ENCODE measurements at places on chromosomes 4 and X.

DNA sequence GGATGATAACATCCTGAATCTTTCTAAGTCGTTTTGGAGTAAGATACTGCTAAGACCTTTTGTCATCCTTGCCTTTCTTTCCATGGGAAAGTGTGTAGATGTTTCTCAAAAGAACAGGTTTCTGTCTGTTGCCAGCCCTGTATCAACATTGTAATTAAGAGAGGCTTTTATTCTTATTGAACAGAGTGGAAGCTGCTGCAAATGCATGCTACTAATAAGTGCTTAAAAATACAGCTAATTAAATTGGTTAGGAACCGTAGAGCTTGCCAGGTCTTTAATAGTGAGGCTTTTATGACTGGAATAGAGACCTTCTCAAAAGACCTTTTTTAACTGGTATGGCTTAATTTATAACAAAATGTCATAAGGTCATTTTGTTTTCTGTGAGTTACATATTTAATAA is 34.4 kb downstream of the INTU start:
- DNase-seq = no peak

- no peak for DNase-seq
Measured at GRCh38 chrX:136041254-136041812, 56.1 kb downstream of the SLC9A6 start.

DNA sequence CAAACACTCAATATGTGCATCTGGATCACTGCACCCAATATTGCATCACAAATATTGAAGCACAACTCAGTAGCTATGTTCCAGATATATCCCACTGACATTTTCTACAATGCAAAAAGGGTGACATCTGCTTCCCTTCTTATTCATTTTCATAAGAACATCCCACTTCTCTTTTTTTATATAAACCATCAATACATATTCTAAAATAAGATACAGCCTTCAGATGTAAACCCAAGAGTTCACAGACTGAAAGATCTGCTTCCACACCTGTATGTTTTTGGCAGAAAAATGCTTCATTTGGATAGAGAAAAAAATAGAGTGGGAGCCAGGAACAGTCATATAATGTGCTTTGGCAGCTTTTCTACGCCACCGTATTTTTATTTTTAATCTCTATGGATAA is 815.6 kb upstream of the ADGRL3 start:
- DNase-seq = no peak

GRCh38 chrX:45557387-45557786 is 356.7 kb upstream of the DIPK2B start:
- DNase-seq = no peak

DNA sequence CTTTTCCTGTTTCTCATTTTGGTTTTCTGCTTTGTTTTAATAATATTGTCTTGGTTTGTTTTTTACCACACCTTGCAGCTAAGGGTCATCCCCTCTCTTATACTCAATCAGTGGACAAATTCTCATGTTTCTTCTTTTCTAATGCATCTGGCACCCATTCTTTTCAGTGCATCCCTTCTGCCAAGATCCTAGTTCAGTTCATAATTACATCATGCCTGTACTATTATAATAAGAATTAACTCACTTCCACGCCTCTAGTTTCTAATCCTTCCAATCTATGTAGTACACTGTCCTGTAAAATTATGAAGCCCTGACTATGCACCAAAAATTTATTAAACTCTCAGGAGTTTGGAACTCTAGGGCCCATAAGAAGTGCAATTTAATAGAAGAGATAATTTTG is 126.1 kb downstream of the FAT4 start:
- no peak for DNase-seq

- DNase-seq = no peak
Measured at GRCh38 chr4:162874748-162875147, 291.9 kb downstream of the NAF1 start.

DNA sequence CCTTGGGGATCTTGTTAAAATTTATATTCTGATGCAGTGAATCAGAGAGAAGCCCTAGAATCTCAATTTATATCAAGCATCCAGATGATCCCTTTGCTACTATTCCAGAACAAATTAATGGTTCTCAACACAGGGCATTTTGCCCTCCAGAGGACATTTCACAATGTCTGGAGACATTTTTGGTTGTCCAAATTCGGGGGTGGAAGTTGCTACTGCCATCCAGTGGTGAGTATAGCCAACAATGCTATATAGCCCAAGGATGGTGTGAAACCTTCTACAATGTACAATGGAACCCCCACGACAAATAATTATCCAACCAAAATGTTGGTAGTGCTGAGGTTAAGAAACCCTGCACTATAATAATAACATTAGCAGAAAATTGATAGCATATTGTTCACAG is 2440.0 kb downstream of the PCDH7 start:
- DNase-seq = no peak

- no peak for DNase-seq
Measured at GRCh38 chrX:51404445-51404844, 71.8 kb downstream of the NUDT10 start.

DNA sequence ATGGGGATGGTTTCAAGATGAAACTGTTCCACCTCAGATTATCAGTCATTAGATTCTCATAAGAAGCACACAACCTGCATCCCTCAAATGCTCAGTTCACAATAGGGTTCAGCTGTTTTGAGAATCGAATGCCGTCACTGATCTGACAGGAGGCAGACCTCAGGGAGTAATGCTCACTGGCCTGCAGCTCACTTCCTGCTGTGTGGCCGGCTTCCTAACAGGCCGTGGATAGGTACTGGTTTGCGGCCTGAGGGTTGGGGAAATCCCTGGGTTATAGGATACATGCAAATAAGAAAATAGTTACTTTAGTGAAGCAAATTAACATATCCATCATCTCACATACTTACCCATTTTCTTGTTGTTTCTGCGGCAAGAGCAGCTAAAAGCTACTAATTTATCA is 160.4 kb downstream of the MAD2L1 start:
- DNase-seq = no peak

- peak; percentile 0 for DNase-seq
Measured at GRCh38 chr4:53929955-53930798, 134.2 kb downstream of the CHIC2 start.

GRCh38 chr4:7310451-7310850 is 118.1 kb downstream of the SORCS2 start:
- no peak for DNase-seq

DNA sequence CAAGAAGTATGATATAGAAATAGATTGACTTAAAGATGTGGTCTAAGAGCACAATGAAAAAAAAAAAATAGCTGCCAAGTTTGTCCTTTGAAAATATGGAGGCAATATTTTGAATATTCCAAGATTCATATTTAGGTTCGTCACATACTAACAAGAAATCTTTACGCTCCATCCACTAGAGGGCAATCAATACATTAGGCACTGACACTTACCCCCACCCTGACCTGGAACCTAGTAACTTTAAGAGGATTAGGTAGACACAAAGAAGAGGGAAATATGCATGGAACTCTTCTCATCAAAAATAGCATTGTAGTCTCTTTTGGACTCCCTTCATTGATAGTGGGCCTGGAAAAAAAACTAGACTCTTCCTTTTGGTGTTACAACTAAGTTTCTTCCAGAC is 1108.1 kb downstream of the PCDH19 start:
- DNase-seq = no peak

- no peak for DNase-seq
Measured at GRCh38 chr4:156255230-156256007, 301.8 kb upstream of the CTSO start.

DNA sequence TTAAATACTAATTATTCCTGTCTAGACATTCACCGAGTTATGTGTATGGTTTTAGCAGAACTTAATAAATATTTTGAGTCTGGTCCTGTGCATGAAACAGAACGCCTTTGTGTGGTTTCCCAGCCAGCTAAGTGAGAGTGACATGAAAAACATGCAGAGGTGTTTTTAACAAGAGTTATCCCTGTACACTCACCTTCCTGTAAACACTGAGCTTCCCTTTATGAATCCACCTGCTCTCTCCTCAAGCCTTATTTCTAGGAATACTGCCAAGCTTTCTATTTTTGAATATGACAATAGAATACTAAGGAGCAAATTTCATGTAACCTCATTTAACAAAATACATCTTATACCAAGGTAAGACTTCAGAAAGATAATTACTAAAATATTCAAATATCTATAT is 270.3 kb upstream of the CTSO start:
- no peak for DNase-seq

DNA sequence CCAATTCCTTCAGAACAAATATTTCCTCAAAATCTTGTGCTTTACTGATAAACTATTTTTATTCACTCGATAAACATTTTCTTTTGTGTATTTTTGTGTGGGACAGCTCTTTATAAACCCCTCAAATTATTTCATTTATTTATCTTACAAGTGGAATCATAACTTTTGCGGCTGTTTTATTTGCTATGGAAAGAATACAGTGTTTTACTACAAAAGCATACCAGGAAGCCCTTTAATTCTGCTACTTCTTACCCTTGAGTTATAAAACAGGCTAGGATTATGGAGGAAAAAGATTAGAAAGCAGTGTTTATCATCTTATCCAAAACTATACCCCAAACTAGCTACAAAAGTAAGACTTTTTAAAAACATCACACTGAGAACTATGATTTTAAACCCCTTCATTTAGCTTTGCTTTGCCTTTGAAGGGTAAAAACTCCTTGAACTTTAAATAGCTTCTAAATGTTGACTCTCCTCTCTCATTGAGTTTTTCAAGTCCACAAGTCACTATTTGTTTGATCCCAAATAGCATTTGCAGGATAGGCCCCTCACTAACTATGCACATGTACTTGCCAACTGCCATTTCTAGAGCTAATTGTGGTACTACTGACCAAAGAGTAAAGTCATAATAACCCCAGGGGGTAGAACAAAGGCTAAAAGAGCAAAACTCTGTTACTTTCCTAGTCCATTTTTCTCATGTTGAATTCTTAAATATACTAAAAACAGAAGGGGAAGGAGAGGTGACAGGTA is 45.8 kb upstream of the SGMS2 start:
- no peak for DNase-seq

DNA sequence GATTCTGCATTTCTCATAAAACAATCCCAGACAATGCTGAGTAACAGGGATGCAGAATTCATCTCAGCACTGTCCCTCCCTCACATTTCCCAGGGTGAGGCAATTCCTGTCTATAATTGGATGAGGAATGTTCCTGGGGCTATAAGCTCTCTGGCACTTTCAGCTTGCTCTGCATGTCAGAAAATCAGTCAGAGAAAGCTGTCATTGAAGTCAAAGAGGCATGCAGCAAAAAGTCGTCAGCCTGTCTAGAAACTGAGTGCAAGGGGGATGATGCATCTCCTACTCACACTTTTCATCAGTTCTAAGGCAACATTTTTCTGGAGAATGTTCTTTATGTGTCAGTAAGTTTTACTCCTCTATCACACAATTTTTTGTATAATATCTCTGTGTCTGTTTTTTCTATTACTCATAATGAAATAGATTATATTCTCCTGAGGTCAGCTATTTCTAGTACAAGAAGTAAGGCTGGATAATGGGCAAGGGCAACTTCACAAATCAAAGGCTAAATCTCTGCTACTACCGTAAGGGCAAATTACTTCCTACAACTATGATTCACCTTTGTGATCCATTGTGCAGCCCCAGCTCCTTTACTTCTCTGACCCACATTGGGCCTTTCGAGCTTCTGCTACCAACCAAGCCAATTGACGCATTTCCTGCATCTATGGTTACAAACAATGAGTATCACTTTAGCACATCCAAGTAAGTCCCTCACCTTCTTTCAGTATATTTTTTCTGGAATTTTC is 56.0 kb downstream of the TASL start:
- no peak for DNase-seq

GRCh38 chr4:119598521-119598920 is 30.1 kb downstream of the PDE5A start:
- DNase-seq = no peak

DNA sequence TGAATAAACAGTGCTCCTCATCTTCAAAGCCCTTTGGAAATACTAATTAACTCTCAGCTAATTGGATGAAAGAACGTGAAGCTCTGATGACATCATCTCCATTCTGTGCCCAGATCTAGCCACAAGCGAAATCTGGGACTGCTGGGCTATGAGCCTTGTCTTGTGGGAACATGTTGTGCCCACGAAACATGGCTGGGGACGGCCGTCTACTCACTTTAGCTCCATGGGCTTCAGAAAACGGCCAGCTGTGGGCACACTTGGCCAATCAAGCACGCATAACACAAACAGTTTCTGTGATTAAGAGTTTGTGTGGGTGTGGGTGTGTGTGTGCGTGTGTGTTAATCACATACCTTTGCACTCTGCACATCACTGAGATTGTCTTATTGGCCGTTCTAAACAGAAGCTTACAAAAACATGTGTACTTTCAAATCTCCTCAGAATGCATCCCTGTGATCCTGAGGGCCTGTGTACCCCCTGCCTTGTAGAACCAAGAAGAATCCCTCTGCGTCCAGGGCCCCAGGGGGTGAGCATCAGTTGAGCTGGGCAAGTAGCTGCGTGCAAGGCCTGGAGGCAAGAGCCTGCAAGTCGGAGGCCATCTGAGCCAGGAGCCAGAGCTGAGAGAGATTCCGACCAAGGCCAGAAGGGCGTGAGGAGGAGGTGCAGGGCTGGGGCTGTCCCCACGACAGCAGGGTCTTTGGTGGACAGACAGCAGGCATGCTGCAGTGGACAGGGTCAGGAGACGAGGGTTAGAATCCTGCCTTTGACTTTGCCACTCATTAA is 18.7 kb upstream of the ZNF185 start:
- DNase-seq = no peak

DNA sequence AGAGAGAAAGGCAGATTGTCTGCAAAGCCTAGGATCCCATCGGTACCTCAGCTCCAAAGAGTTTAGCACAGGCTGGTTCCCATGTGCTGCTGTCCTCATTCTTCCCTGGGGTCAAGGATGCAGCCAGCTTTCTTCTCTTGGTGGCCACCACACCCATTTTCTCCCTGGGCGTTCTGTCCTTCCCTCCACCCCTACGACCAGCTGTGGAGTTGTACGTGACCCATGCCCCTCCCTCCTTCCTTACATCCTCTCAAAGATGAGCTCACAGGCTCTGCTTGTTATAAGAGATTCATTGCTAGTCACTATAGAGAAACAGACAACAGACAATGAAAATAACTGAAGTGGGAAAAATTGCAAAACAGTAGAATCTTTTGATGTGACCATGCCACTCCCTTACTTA is 74.0 kb upstream of the KLF3 start:
- DNase-seq = no peak

GRCh38 chrX:113157496-113157895 is 316.9 kb upstream of the AMOT start:
- no peak for DNase-seq

GRCh38 chr4:20195071-20195885 is 56.4 kb upstream of the SLIT2 start:
- no peak for DNase-seq

DNA sequence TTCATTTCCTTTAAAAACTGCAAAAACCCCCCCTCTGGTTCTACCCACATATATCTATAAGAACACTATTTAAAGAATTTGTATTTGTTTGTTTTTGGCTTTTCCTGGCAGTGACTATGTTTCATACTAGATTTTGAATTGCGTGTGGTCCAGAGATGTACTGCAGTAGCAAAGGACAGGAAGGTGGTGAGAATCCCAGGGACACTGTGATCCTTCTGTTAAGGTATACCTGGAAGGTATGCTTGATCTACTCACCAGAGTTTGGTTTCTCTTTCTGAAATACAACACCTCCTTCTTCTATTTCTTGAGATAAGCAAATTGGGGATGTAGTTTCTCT is 129.6 kb upstream of the RASGEF1B start:
- DNase-seq = no peak

GRCh38 chr4:81740487-81740886 is 268.8 kb upstream of the RASGEF1B start:
- no peak for DNase-seq

- no peak for DNase-seq
Measured at GRCh38 chr4:127211650-127212560, 420.9 kb upstream of the INTU start.

GRCh38 chrX:16196829-16197228 is 29.5 kb downstream of the MAGEB17 start:
- no peak for DNase-seq

GRCh38 chrX:38968344-38969216 is 167.3 kb downstream of the MID1IP1 start:
- DNase-seq = no peak

Data from NK-92 treated with Interleukin-12 subunit alpha and Interleukin-12 subunit beta, amount 100 ng/mL, for 24 hours (cell line).